ENCODE measurements at places on chromosomes 13 and 19. TPM values are rescaled to one million over a fixed set of nuclear protein-coding genes. Genes with fewer than 3 reads are reported as not detected.
A peak's percentile ranks its signal among the peaks of the same experiment; 100 is the strongest.

- DNase-seq, result no peak
Observed at GRCh38 chr19:49214701-49215100, 57.1 kb downstream of the TRPM4 start.

- no peak for DNase-seq
Observed at GRCh38 chr13:27004866-27005265, 166.7 kb downstream of the USP12 start.

DNA sequence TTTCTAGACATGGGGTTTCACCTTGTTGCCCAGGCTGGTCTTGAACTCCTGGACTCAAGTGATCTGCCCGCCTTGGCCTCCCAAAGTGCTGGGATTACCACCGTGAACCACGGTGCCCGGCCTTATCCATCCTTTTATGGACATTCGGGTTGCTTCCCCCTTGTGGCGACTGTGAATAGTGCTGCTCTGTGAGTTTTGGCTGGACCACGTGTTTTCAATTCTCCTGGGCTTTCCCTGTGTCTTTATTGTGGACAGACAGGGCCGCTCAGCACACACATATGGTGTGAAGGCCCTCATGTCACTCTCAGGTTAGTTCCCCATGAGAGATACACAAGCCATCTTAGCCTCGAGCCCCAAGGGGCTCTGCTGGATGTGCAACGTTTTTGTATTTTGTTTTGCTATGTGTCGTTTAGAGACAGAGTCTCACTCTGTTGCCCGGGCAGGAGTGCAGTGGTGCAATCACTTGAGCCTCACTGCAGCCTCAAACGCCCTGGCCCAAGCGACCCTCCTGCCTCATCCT lies 40.5 kb downstream of the MAU2 start:
- peak; percentile 69 for DNase-seq

GRCh38 chr19:50975766-50976165 lies 6.4 kb upstream of the KLK6 start:
- DNase-seq, result no peak

CD33 gene
- polyA plus RNA-seq, result 17.4 TPM

TMTC4 gene
- polyA plus RNA-seq, result 2.2 TPM

DNA sequence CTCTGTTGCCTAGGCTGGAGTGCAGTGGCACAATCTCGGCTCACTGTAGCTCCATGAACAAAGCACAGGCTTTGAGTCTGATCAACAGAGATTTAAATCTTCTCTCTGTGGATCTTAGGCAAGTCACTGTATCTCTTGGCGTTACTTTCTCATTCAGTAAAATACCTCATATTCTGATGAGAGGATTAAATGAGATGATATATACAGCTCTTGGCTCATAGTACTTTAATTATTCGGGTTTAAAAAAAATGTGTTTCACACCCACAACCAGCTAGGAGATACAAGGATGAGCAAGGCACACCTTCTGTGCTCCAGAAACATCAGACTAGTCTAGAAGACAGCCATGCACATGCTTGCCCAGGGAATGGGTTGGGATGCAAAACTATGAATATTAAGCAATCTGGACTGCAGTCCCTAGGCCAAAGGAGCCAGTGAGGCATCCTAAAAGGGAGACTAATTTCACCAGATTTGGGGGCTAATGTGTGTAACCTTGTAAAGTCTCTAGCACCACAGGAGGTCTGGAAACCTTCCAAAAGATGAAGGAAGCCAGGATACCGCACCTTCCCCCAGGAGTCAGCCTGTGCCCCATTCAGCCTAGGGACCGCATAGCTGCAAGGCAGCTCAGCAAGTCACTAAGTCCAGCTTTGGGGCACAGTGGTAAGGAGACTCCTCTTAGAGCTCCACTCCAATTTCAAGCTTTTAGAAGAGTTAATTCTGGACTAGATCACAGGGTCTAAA lies 2.5 kb downstream of the VPS36 start:
- DNase-seq, result no peak

RELB gene
- 7.1 TPM for polyA plus RNA-seq

DNA sequence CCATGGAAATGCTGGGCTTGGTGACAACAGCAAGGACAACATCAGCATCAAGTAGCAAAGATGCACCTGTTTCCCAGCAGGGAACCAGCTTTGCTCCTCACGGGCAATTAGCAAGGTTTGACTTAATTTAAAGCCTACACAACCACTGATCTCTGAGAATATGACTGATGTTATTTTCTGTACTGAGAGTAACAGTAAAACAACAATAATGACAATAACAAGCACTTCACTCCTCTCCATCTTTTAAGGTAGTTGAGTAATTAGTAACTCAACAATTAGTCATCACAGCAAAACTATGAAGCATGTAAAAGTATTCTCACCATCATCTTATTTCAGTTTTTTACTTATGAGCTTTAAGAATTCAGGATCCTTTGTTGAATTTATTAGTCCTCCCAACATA lies 37.3 kb downstream of the ENOX1 start:
- no peak for DNase-seq

GRCh38 chr19:45769821-45770191 lies 754 bp upstream of the SIX5 start:
- DNase-seq, result peak; percentile 76

NPAS1 gene
- polyA plus RNA-seq, result not detected

GRCh38 chr13:97282705-97283104 lies 60.6 kb downstream of the MBNL2 start:
- no peak for DNase-seq

GRCh38 chr13:81409284-81409683 lies 1068.4 kb upstream of the SPRY2 start:
- DNase-seq, result no peak

CYP2F1 gene
- not detected for polyA plus RNA-seq

- DNase-seq, result no peak
Observed at GRCh38 chr13:99087954-99088491, 110.2 kb upstream of the DOCK9 start.

GRCh38 chr13:74067818-74068217 lies 66.4 kb downstream of the KLF12 start:
- DNase-seq, result no peak

- DNase-seq, result no peak
Observed at GRCh38 chr19:51060336-51060735, 4.6 kb downstream of the KLK13 start.

GRCh38 chr13:114096811-114097211 lies 35.6 kb downstream of the RASA3 start:
- no peak for DNase-seq

Measured in immature natural killer cell (primary cell).